ENCODE measurements at places on chromosomes 5 and 9.
A peak's percentile ranks its signal among the peaks of the same experiment; 100 is the strongest.

DNA sequence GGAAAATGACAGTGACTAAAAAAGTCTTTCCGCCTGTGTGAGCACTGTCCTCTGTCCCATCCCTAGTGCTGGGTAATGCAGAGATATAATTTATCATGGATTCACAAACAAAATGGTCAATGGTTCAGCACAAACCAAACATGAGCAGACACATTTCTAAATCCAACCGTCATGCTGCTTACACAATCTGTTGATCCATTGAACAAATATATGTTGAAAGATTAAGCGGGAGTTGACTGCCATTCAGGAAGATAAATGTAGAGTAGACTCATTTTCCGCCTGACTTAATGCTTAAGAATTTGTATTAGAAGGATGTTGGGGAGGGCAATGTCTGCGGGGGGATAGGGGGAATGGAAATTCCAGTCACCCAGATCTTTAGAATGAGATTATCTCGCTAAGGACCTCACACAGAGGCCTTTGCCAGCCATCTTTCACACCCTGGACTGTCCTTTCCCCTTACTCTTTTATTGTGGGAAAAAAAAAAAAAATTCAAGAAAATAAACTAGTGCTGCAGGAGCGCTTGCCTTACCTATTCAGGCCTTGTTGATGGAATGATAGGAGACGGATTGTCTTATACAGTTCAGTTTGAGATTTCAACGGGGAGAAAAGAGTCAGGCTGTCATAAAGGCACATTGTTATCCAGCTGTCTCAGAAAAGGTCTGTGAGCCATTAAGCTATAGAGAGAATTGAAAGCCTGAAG lies 153.7 kb downstream of the TLE1 start:
- DNase-seq, result no peak

GRCh38 chr5:132876020-132876759 lies 2.7 kb downstream of the LEAP2 start:
- DNase-seq, result no peak

DNA sequence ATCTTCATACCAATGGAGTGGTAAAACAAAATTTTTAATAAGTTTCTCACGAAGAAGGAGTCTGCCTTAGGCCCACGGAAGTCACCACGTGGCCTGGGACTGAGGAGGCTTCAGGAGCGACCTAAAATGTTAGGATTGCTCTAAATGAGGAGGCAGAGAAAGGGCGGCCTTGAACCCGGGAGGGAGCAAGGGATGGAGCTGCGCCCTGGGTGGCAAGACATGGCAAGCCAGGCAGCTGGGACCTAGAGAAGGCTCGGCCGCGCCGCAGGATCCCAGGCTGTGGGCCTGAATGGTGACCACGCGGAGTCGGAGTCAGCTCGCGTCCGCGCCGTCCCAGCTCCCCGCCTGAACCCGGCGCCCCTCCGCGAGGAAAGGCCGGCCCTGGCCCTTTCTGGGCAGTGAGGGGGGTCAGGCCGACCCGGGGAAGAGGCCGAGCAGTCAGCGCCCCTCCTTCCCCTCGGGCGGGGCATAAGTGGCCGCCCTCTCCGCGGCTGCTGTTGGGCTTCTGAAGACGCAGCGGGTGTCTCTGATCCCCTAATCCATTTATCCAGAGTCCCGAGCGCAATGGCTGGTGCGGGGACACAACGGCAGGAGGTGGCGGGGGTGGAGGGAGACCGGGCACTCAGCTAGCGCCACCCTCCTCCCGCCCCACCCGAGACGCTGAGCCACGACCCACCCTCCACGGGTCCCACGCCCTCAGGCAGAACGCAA lies 10.6 kb downstream of the IRX1 start:
- DNase-seq, result no peak

DNA sequence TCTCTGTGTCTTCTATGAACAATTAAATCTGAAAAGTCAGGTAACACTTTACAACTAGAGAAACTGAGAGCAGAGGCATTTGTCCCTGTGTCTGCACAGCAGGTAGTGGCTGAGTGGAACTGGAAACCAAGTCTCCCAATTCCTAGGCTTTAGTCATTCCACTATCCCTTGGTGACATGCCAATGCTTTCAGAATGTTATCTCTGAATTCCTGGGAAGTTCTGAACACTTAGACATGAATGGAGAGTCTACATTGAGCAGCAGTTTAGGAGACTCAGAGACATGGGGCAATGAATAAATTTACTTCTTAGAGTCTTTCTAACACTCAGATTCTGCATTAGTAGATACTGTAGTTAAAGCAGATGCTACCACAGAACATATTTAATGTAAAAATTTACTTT lies 94.8 kb upstream of the APC start:
- no peak for DNase-seq

- DNase-seq, result no peak
Measured at GRCh38 chr5:86885489-86886230, 267.9 kb downstream of the COX7C start.

GRCh38 chr9:133643978-133644760 lies 8.0 kb downstream of the DBH start:
- no peak for DNase-seq

DNA sequence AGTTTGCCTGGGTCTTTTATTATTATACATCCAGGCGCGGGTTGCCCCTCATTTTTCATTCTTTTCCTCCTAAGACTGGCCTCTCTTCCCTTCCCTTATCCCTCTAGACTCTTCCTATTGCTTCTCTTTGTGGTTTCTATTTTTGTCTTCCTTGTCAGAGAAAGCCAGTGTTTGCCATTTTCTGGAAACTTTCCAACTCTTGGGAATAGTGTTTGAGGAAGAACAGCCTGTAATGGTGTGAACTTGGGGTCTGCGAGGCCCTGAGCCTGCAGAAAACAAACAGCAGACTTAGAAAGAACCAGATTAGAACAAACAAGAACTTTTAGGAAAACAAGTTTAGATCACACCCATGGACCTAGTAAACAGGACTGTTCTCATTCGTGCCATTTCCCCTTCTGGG lies 15.5 kb downstream of the PRKACG start:
- no peak for DNase-seq

DNA sequence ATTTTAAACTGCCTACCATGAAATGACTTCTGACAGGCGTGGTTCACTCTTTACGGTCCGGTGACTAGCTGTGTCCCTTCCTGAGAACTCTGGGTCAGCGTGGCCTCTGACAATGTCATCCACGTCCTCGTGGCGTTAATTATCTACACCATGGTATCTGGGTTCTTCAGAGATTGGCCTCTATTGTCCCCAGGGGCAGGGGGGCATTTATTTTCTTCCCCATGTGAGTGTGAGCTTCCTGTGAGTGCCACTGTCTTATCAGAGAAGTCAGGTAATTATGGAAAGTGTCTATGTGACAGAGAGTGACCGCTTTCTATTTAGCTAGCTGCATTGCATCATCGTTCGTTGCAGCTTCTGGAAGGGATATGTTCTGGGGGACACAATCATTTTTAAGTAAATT lies 77.2 kb downstream of the FBXL7 start:
- no peak for DNase-seq

- DNase-seq, result no peak
Measured at GRCh38 chr5:31963358-31964006, 210.6 kb downstream of the GOLPH3 start.

- no peak for DNase-seq
Measured at GRCh38 chr5:87649455-87649854, 236.7 kb upstream of the CCNH start.

GRCh38 chr9:137479892-137480685 lies 21.0 kb upstream of the NSMF start:
- no peak for DNase-seq

DNA sequence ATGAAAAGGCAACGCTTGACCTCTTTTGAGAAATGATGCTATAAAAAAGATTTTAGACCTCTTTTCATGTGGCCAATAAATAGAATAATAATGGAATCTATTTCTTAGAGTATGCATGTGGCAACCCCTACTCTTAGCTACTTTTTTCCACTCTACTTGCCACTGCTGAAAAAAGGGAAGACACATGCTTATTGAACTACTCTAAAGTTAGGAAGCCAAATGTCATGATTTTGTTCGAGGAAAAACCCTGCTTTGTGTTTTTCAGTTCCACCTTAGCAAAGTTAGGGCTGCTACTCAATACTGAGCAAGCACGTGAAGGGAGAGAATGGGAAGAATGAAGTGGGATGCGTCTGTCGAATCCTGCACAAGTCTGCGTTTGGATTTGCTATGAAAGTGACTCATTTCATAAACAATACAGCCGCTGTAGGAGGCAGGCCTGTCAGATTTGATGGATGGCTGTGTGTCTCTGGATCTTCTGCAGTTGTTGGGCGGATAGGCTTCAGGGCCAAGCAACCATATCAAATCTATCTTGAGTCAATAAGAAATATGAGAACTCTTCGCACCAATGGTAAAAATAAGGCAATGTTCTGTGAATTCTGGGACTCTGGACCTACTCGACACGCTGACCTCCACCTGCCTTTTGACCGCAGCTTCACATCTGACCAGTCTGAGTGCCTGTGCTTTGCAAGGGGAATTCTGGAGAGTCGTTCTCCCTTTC lies 333.6 kb downstream of the PIK3R1 start:
- DNase-seq, result peak; percentile 19

GRCh38 chr5:61974680-61975079 lies 331.3 kb upstream of the KIF2A start:
- no peak for DNase-seq

GRCh38 chr9:114681594-114682332 lies at the start of gene TEX48:
Gene TEX48, minus strand, starts transcription at chr9:114682192. Its CDS starts 10,469 bp downstream, at chr9:114671723.
- DNase-seq, result peak; percentile 43

- DNase-seq, result no peak
Measured at GRCh38 chr5:139776861-139777260, 18.7 kb upstream of the PSD2 start.

GRCh38 chr5:75331095-75332090 lies 5.6 kb upstream of the HMGCR start:
- DNase-seq, result no peak

GRCh38 chr5:13567819-13568218 lies 376.7 kb downstream of the DNAH5 start:
- peak; percentile 79 for DNase-seq

DNA sequence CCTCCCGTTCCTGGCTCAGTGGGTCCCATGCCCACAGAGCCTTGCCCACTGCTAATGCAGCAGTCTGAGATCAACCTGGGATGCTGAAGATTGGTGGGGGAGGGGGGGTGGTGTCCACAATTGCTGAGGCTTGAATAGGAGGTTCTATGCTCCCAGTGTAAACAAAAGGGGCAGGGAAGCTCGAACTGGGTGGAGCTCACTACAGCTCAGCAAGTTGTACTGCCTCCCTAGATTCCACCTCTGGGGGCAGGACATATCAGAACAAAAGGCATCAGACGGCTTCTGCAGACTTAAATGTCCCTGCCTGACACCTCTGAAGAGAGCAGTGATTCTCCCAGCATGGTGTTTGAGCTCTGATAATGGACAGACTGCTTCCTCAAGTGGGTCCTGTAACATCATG lies 885.6 kb upstream of the COX7C start:
- no peak for DNase-seq

DNA sequence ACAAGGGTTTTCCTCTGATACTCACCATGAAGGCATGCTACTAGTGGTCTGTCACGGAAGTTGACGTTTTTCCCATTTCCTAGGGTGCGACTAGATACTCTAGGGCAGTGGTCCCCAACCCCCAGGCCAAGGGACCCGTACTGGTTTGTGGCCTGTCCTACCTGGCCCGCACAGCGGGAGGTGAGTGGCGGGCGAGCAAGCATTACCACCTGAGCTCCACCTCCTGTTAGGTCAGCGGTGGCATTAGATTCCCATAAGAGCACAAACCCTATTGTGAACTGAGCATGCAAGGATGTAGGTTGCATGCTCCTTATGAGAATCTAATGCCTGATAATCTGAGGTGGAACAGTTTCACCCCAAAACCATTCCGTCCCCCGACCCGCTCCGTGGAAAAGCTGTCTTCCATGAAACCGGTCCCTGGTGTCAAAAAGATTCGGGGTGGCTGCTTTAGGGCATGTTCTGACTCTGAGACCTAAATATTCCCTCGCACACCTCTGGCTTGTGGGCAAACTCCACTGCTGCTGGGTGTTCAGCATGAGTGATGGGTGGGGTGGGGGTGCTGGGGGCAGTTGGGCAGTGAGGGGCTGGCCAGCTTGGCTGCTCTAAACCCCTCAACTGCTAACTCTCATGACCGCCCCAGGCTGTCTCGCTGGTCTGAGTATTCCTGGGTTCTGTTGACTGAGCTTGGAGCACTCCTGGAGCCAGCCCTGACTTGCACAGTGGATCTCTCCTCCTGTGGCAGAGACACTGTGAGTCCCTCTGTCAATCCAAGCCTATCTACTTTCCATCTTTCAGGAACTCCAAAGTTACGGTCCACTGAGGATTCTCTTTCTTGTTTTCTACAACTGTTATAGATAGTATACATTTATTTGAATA lies 78.3 kb upstream of the NEK6 start:
- no peak for DNase-seq

GRCh38 chr5:172800088-172800551 lies 29.1 kb upstream of the DUSP1 start:
- peak; percentile 87 for DNase-seq

GRCh38 chr5:109329333-109330237 lies 80.2 kb downstream of the PJA2 start:
- DNase-seq, result peak; percentile 43

DNA sequence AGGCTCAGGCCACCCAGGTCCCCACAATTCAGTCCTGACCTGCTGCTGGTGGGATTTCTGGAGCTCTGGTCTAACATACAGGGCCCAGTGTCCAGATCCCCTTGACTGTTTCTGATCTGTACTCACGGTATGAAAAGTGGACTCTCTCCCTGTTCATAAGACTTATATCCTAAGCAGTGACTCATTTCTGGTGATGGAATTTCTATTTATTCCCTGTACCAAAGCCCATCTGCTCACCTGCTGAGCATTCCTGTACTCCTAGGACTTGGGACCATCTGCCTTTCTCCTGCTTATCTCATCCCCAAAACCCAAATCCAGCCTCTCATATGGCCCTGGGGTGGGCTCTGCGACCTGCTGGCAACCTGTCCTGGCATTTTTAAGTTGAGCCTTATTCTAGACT lies 86.6 kb downstream of the APBA1 start:
- DNase-seq, result no peak

DNA sequence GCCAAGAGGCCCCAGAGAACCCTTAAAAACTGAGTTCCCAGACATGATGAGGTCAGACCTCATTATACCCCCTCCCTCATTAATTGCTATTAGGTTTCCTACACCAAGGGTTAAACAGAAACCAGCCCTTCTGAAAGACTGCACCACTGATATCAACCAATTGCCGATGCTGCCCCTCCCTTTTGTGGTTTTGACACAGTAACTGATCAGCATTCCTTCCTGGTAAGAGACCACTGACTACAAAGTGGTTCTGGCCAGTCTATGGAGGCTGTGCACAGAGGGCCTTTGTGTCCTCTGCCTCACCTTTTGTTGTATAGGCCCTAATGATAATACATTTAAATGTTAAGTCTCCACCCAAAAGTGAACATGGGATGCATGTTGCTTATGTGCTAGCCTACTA lies 201.5 kb downstream of the FRMD3 start:
- DNase-seq, result no peak

GRCh38 chr9:81394881-81395675 lies 294.3 kb downstream of the TLE1 start:
- peak; percentile 13 for DNase-seq

Data from MG63 (cell line).